Activated CD8-positive, alpha-beta memory T cell treated with anti-CD3 and anti-CD28 coated beads, Interleukin-2, amount 10 ng/mL, durations not matched to agents 7 days and 5 days (primary cell): ENCODE measurements at places on chromosomes 11 and 22.

DNA sequence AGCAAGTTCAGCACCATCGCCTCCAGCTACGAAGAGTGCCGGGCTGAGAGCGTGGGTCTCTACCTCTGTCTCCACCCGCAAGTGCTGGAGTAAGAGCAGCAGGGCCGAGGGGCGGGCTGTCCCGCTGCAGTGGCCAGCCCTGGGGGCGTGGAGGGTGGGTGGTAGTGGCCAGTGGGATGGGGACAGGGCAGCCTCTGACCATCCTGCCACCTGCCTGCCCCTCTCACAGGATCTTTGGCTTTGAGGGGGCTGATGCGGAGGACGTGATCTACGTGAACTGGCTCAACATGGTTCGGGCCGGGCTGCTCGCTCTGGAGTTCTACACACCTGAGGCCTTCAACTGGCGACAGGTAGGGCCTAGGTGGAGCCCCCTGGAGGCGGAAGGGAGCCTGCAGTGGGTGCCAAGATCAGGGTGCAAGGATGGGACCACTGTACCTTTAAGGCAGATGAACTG, 15.0 kb upstream of the BBS1 start:
- DNase-seq, result no peak

DNA sequence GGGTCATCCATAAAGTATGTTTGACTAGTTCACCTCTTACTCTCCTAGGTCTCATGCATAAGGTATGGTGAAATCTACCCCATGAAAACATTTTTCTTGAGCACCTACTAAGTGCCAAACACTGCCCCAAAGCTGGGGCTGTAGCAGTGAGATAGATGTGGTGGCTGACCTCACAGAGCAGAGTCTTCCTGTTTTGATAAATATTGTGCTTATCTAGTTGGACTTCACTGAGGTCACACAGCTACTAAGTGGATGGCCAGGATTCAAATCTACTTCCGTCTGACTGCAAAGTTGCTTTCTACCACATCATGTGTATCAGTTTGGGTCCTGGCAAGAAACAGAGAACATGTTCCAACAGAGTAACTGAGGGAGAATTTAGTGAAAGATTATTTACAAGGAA, 6.4 kb upstream of the HTATIP2 start:
- no peak for DNase-seq

DNA sequence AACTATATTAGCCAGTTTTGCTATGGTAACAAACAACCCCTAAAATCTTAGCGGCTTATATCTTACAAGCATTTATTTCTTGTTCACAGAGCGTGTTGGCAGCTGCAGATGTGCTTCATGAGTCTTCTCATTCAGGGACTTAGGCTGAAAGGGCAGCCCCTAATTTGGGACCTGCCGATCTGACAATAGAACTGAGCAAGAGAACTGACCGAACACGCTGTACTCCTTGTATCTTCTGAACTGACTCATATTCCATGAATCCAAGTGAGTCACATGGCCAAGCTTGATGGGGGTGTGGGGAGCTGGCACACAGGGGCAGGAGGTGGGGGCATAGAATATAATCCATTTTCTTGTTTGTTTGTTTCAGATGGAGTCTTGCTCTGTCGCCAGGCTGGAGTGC, 481.7 kb upstream of the CADM1 start:
- DNase-seq, result no peak

GRCh38 chr11:17821648-17822400, 87.2 kb downstream of the KCNC1 start:
- DNase-seq, result no peak

DNA sequence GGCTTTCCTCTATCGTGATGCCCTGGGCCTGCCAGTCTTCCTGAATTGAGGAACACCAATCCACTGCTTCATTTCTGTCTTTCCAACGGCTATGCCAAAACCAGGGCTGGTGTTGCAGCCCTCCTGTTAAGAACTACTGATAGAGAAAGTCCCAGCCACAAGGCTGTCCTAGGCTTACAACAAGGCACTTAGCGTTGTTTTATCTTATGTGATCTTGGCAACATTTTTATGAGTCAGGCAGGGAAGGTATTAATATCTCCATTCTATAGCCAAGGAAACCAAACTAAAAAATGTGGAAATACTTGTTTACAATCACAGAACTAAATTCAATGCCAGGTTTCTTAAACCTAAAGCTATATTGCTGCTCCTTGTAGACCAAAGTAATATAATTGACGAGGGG, 89.9 kb upstream of the AMOTL1 start:
- DNase-seq, result no peak

DNA sequence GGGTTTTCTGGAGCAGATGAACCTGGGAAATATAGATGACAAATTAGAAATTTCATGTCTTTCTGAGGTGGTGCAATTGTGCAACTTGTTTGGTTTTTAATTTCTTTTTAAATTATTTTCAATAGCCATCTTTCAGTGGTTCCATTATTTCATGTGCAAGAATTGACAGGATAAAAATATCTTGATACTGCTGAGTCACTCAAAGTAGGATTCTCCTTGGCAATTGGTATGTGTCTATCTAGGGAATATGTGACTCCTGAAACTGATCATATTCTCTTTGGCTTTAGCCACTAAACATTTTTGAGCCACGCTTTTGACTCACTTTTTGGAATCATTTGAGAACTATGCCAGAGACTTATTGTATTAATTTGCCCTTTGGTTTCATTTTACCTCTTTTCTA, 331.5 kb downstream of the KCNA4 start:
- no peak for DNase-seq

- no peak for DNase-seq
Observed at GRCh38 chr11:119673052-119673758, 55.8 kb downstream of the NECTIN1 start.

- DNase-seq, result no peak
Observed at GRCh38 chr11:47020793-47021526, 84.4 kb downstream of the CSTPP1 start.

- DNase-seq, result no peak
Observed at GRCh38 chr11:79697905-79698304, 257.1 kb upstream of the TENM4 start.

GRCh38 chr11:11309906-11310305, 43.1 kb downstream of the CSNK2A3 start:
- no peak for DNase-seq

GRCh38 chr11:10324474-10324873, 19.6 kb downstream of the ADM start:
- DNase-seq, result no peak

- no peak for DNase-seq
Observed at GRCh38 chr11:124670732-124671131, 2.8 kb downstream of the SIAE start.

- DNase-seq, result no peak
Observed at GRCh38 chr11:65816696-65817095, 17.1 kb upstream of the SNX32 start.

DNA sequence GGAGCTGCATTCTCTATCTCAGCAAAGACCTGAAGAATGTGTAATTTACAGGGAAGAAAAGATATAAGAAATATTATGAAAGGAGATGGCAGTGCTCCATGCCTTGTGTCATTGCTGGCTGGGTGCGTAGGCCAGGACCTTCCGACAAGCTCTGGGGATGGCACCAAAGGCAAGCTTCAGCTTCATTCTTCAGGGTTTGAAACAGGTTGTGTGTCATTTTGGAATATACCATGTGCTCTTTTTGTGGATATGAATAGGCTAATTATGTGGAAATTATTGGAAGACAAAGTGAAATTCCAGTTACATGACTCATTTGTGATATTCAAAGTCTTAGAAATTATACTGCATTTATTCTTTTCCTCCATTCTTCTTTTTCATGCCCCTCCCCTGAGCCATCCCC, 5.7 kb upstream of the KIRREL3 start:
- no peak for DNase-seq

DNA sequence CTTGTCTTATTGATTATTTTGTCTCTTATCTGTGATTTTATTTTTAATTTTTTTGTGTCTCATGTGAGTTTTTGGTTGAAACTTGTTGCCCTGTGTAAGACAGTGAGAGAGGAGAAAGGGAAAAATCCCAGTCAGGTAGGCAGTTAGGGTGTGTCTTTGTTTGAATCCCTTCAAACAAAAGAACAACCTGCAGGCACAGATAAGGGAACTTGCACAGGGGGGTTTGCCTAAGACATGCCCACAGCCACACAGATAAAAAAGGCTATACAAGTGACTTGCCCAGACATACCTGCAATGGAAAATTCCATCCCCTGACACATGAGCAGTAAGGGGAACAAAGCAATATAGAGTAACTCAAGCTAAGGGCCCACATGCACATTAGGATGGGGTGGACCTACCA, 127.8 kb upstream of the PLET1 start:
- DNase-seq, result no peak

DNA sequence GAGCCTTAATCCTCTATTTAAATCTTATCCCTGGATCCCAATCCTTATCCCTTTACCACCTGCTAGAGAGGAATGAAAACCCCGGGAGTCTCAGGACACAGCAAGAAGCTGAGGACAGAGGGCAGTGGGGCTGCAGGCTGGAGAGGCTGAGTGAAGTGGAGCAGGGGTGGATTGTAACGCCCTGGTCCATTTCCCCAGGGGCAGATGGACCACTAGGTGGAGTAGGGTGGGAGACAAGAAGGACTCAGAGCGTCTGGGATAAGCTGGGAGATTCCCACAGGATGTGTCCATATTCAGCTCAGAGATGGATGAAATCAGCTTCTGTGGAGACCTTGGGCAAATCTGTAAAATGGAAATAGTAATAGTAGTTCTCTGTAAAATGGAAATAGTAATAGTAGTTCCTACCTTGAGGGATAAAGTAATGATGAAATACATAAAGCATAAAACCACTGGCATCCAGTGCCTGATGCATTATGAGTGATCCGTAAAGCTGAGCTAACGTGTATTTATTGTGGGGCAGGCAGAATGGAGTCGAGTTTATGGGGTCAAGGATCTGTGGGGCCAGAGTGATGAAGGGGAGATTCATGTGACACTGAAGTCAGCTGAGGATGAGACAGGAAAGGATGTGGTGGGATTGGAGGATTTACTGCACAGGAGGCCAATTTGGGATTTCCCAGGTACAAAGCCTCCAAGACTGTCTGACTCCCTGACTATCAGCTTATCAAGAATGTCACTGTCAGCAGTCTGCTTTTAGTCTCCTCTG, 1.9 kb upstream of the ROBO4 start:
- no peak for DNase-seq

- no peak for DNase-seq
Observed at GRCh38 chr11:65552388-65552951, 5.7 kb downstream of the LTBP3 start.

DNA sequence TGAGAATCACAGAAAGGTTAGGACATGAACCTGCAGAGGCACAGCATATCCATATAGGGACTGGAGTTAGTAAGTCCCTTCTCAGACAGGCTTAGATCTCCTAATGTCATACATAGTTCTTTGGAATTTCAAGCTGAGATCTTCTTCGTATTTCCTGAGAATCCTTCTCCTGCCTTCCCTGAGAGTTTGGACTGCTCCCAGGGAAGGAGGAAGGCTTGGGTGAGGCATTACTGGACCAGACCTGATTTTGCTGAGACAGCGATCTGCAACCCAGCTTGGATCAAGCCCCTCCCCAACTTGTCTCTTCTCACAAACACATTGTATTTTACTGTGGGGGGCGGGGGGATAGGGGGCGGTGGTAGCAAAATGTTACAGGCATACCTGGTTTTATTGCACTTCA, 108.5 kb downstream of the TSPAN18 start:
- no peak for DNase-seq
